ENCODE measurements at places on chromosomes 4 and X.
A peak's percentile ranks its signal among the peaks of the same experiment; 100 is the strongest.

DNA sequence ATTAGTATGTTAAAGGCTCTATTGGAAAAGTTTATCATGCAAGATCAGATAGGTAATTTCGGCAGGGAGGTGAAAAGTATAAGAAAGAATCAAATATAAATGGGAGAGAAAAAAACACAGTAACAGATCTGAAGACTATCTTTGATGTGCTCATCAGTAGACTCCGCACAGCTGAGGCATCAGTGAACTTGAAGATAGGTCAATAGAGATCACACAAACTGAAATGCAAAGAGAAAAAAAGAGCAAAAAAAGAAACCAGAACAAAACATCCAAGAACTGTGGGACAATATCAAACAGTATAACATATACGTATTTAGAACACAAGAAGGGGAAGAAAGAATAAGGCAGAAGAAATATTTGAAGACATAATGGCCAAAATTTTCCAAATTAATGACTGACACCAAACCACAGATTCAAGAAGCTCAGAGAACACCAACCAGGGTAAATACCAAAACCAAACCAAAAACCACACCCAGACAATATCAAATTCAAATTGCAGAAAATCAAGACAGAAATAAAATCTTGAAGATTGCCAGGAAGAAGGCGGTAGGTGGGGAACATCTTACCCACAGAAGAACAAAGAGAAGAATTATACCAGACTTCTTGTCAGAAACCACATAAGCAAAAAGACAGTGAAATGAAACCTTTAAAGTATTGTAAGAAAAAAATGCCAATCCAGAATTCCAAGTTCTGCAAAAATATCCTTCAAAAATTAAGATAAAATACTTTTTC is 29.1 kb downstream of the PFKFB1 start:
- no peak for DNase-seq

GRCh38 chrX:10769696-10770619 is 149.6 kb upstream of the MID1 start:
- no peak for DNase-seq

DNA sequence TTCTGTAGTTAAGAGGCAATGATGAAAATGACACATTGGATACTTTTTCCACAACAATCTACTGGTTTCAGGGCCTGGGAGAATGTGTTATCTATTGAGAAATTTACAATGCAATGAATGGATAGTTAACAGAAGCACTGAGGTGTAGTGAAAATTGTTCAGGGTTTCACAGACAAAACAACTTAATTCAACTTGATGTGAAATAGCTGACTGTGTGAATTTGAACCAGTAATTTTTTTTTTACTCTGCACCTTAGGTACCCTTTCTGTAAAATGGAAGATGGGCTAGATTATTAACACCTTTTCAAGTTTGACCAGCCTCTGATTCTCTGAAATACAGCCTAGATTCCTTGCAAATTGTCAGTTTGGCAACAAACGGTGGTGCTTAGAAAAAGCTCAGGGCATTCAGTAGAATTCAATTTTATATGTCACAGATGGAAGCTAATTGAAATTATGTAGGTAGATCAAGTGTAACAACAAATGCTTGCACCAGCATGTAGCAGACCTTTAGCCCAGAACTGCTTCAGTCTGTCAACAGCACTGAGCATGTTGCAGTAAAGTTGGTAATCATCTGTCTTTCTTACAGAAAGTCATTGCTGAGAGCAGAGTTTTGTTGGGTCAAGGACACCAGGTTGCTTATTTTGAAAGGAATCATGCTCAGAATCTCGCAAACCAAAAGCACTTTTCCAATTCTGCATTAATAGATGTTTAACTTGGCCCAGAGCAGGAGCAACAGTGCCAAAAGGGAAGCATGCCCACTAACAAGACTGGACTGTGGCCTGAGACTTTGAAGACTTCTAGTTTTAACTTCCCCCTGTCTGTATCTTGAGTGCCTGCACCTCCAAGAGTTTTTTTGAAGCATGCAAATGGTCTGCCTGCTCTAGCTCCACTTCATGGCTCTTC is 526.6 kb downstream of the PACRGL start:
- DNase-seq, result no peak

DNA sequence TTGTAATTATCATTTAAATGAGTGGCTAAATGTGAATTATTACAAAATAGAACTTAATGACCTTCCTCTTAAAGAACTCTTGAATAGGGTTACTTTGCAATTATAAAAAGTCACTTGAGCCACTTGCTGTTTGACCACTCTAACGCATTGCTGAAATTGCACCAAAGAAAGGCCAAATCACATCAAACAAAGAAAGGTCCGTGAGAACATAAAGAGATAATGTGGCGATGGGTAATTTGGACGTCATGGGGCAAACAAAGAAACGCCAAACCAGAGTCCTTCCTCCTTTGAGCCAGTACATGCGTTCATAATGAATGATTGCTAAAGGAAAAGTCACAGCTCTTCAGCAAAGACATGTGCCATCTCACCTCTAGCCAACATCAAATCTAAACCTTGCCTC is 229.8 kb upstream of the STS start:
- no peak for DNase-seq

- DNase-seq, result no peak
Measured at GRCh38 chrX:119467842-119468550, at the start of gene SLC25A5. Gene SLC25A5 (plus strand): TSS chrX:119468444. CDS start chrX:119468516, 72 bp downstream.

DNA sequence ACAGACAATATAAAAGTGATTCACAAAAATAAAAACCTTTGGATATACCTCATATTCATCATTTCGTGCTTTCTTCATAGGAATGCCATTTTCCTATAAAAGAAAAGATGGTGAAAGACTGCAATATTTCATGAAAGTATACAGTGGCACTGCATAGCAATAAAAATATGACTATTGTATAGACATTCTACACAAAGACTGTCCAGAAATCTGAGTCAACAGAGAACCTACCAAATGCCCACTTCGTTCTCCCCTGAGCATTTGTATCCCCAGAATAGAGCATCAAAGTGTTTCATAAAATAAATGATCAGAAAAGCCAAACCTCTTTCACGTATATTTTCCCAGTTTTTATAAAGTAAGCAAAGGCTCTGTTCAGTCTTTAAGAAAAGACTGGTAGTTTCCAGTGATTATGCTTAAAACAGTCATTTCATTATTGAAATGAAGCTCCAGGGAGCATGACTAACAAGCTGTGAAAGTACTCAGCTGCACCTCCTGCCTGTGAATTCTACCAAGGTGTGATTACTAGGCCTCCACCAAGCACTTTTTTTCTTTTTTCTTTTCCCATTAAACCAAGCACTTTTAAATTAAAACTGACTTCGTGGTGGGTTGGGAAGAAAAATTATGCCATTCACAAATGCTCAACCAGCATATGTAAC is 20.2 kb downstream of the PPA2 start:
- no peak for DNase-seq

DNA sequence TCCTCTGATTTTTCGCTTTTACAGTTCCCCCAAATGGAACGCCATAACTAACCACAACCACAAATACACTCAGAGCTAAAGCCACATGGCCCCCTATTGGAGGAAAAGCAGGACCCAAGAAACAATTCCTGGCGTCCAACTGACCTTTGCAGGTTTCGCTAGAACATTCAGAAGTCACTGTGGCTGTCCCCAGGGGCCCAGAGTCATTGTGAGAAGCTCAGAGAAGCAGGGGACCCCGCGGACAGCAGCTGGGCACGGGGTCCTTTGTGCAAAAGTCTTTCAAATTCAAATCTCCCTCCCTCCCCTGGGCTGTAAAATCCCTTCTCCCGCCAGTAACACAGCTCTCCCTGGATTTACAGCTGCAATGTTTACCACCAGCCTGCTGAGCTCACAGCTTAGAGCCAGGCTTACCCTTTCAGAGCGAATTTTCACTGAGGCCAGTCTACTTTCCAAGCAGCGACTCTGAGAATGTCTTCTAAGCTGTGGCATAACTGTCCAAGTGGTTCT is 214.8 kb downstream of the CRLF2 start:
- DNase-seq, result no peak

GRCh38 chr4:159174645-159175084 is 71.8 kb downstream of the RAPGEF2 start:
- no peak for DNase-seq

GRCh38 chr4:31023742-31024141 is 303.6 kb downstream of the PCDH7 start:
- DNase-seq, result no peak

- no peak for DNase-seq
Measured at GRCh38 chr4:119810001-119810400, 181.4 kb upstream of the PDE5A start.

DNA sequence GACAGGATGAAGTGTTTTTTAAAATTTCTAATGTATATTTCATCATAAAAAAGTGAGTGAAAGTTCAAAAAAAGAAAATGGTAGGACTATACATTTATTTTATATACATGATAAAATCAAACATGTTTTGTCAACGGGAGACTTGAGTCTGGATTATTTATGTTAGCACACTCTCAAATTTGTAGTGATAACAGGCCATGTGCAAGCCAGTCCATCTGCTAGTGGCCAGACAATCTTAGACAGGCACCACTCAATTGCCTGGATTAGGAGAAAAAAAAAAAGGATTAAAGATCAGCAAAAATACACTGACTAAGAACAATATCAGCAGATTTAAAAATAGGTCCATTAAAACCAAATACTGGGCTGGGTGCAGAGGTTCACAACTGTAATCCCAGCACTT is 71.9 kb downstream of the KCNIP4 start:
- DNase-seq, result no peak

GRCh38 chr4:139918591-139918990 is 235.4 kb downstream of the MAML3 start:
- DNase-seq, result no peak

DNA sequence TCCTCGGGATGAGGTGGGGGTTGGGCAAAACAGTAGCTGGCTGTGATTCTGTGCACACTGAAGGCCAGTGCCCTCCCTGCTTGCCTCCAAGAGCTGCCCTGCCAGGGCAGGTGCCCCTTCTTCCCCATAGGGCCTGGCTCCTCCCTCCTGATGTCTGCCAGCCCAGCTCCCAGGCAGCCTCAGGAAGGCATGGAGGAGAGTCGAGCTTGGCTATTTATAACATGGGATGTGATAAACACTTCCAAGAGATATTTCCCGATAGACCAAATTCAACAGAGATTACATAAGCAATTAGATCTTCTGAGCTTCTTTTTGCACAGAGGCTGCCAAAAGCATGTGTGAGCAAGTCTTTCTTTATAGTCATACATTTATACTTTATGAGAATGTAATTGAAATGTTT is 45.3 kb upstream of the PJA1 start:
- DNase-seq, result no peak

GRCh38 chr4:168562041-168562571 is 65.3 kb downstream of the PALLD start:
- DNase-seq, result no peak

DNA sequence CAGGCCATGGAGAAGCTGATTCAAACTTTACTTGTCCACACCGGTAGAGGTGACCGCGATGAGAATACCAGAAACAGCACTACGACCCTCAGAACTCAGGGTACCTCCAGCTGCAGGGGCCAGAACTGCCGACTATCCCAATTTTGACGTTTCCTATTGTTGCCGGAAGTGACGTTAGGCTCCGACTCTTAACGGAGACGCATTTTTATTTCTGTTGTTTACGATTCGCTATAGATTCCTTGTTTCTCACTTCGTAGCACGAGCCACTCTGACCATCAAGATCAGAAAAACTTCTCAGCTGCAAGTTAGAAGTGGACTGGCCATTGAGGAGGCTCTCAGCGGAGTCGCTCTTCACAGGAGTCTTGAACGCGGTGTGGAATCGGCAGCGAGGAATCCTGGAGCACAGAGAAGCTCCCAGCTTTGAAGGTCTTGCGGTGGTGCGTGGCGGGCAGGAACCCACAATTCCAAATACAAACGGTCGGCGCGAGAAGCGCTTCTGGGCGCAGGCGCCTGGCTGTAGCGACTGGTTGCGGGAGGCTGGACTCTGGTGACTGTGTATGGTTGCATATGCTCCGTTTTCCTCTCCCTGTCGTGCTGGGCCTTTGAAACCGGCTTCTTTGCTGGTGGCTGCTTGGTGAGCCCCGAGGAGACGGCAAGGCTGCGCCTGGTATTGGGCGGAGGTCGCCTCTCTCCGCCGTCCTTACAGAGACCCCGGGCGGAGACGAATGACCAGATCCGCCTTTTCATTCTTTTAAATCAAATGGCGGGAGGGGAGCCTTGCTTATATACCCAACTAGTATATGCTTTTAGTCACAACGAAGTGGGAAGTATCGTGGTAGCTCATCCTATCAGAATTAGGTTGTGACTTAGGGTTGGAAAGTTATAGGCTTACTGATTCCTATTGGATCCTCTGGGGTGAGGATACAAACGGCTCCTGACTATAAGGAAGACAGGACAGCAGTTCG is at the start of the genes CEP44 and FBXO8:
TSS of gene CEP44 (plus strand) at position 405 of the 965 bp plus-strand sequence. CDS start 15,211 bp downstream, outside the sequence.
TSS of gene FBXO8 (minus strand) at position 161 of the 965 bp plus-strand sequence. CDS start 20,575 bp downstream, outside the sequence.
- peak; percentile 38 for DNase-seq

DNA sequence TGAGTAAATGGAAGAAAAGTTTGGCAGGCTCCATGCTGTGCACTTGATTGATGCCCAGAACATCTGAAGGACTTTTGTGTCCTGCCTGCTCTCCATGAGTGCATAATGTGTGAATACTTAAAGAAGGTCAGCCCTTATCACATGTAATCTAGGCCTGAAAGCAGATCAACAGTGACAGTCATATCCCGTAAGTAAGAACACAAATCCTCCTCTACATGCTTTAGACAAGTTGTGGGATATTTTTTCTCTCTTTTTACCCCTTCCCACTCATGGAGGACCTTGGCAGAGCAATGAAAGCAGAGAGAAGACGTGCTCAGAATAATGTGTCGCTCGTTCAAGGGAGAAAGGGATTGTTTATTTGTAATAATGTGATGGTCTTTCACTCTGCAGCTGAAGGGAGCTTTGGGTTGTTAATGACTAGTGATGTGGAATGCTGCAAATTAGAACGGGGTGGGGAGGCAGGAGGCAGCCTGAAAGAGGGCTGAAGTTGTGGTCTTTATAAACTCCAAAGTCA is 286.6 kb downstream of the BMPR1B start:
- no peak for DNase-seq

- DNase-seq, result no peak
Measured at GRCh38 chrX:51874123-51874522, 19.3 kb upstream of the MAGED1 start.

GRCh38 chr4:70849291-70849690 is 9.6 kb upstream of the GRSF1 start:
- DNase-seq, result no peak

DNA sequence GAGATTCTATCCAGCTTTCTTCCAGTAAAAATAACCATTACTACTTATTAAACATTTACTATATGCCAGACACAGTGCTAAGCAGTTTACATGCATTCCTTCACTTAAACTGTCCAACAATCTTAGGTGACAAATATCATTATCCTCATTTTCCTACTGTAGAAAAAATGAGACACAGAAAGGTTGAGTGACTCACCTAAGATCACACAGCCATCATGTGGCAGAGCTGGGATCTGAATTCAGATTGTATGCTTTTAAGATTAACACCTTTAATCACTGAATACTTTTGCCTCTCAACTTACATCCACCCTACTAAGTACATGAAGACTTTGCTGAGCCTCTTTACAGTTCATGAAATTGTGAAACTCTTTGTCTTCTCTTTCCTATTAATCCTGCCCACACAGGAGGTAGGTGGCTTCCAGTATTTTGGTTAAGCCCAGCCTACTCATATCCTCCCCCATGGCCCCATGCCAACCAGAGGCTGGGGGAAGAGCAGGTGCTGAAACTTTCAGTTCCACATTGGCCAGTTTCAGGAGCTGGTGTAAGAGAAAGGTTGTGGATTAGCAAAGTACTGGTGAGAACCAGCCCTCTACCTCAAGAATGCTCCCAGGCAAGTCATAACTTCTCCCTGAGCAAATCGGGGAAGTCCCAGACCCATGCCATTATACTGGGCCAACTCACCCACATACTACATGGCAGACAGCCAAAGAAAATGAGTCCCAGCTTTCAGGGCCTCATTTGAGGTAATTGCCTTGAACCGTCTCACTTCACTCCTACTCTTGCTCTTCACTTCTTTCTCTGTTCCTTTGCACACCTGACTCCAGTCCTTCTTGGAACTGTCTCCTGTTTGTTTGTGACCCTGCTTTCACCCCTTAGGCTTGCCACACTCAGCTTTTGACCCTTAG is 211.1 kb downstream of the GUCY2F start:
- no peak for DNase-seq
